Anterior cingulate cortex (tissue), 58 donors: ENCODE measurements at places on chromosomes 7 and 10.

GRCh38 chr10:73083221-73083620 lies 13.4 kb downstream of the P4HA1 start:
- no peak for DNase-seq

- peak; percentile 19 for DNase-seq
Observed at GRCh38 chr7:82044497-82045080, 274.7 kb upstream of the HGF start.

GRCh38 chr7:135938563-135938962 lies 38.6 kb downstream of the MTPN start:
- DNase-seq = no peak

GRCh38 chr10:30734901-30735300 lies 105.3 kb upstream of the LYZL2 start:
- no peak for DNase-seq

DNA sequence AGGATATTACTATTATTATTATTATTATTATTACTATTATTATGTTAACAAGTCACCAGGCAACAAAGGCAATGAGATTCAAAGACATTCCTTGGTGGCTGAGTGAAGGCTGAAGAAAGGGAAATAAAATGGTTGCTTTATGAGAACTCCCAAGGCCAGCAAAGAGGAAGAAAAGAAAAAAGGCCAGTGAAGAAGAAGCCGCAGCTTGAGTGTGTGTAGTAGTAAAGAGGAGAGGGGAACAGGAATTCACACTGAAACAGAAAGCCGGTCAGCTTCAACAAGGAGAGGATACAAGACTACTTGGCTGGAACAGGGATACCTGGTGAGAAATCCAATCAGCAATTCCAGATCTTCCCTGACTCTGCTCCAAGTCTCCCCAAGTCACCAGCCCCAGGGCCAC lies 42.4 kb downstream of the PLXNA4 start:
- no peak for DNase-seq
